HFFc6 (cell line): ENCODE measurements at places on chromosomes 2 and 18.
A peak's percentile ranks its signal among the peaks of the same experiment; 100 is the strongest.

- peak; percentile 57 for DNase-seq
These were observed 837 bp upstream of the ACSL3 start for GRCh38 chr2:222859786-222860612.

DNA sequence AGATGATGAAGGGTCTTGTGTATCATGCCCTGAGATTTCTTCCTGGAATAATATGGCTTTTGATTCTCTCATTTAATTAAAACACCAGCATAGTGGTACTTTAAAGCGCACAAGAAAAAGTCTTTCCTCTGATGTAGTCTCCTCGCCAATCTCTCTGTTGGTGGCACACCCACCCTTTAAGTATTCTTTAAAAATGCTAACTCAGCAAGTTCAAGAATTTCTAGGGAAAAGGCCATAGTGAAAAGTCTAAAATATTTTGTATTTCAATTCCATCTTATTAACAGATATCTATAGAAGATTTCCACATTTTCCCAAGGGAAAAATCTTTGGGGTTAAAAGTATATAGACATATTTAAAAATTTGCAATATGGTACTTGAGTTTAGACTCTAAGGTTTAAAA is 34.7 kb downstream of the ACMSD start:
- no peak for DNase-seq

- peak; percentile 33 for DNase-seq
These were observed 177.9 kb upstream of the NABP1 start for GRCh38 chr2:191499874-191500565.

- DNase-seq: no peak
These were observed 15.8 kb upstream of the ANKRD12 start for GRCh38 chr18:9120796-9121195.

DNA sequence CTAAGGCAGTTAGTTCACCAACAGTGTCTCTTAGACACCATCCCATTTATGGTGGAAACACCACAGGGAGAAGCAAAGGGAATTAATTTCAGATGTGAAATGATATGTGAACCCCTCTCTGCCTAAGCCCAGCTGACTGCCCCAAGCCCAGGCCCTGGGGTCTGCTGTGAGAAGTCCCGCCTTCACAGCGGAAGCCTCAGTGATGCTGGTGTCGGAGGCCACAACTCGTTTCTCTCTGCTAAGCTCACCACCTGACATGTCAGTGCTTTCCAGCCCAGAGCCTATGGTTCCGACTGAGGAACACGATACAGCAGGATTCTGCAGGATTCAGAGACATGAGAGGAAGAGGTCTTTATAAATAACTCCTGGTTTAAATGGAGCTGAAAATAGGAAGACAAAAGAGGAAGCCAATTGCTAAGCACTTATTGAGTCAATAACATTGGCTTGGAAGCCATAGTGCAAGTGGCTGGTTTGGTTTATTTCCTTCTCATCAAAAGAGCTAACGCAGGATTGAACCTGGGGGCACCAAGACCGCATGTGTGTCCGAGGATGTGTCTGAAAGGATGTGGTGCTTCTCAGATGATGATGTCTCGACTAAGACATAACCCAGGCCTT is 21.9 kb upstream of the LOXHD1 start:
- DNase-seq: no peak

DNA sequence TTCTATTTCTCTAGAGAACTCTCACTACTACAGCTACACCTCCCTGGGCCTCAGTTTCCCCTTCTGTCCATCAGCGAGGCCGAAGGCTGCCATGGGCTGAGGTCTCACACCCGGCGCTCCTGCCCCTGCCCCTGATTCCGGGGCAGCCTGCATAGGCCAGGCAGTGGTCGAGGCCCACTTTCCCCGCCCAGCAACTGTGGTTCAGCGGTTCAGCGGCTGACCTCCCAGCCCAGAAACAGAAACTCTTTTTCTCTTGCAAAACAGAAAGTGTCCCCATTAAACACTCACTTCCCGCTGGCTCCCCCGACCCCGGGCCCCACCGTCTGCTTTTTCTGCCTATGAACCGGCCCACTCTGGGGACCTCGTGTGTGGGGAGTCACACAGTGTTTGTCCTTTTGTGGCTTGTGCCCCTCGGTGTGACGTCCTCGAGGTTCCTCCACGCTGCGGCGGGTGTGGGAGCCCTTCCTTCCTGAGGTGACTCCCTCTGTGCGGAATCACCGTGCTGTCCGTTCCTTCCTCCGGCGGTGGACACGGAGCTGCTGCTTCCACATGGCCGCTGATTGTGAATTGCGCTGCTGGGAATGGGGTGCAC is 16.0 kb downstream of the PDCD1 start:
- no peak for DNase-seq

GRCh38 chr2:223944703-223945531 is at the start of gene WDFY1:
WDFY1 (minus strand) TSS chr2:223945335; CDS start chr2:223945284, 51 bp downstream.
- peak; percentile 83 for DNase-seq

DNA sequence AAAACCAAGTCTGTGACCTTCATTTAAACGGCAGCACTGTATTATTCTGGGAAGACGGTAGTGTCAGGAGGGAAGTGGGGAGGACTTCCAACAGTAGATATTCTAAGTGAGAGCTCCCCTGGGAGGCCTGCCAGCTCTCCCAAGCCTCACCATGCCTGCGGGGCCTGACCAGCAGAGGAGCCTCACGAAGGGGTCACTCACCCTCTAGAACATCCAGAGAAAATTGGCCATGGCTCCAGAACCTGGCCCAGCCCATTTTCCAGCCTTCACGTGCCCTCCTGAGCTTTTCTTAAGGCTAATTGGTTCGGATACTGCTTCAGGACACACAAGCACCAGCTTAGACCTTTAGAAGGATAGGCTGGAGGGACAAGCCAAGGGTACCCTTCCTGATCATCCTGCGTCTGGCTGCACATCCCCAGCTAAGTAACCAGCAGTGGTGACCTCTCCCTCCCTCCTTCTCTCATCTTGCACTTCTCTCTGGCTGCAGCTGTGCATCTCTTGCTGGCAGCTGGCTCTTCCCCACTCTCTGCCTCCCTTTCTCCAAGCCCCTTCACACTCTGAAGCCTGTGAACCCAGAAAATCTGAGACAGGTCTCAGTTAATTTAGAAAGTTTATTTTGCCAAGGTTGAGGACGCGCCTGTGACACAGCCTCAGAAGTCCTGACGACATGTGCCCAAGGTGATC is 120.1 kb upstream of the PKDCC start:
- DNase-seq: no peak

- DNase-seq: no peak
These were observed 555.0 kb upstream of the CHAC2 start for GRCh38 chr2:53212576-53212975.

- no peak for DNase-seq
These were observed 5.4 kb upstream of the MALL start for GRCh38 chr2:110121052-110121334.

DNA sequence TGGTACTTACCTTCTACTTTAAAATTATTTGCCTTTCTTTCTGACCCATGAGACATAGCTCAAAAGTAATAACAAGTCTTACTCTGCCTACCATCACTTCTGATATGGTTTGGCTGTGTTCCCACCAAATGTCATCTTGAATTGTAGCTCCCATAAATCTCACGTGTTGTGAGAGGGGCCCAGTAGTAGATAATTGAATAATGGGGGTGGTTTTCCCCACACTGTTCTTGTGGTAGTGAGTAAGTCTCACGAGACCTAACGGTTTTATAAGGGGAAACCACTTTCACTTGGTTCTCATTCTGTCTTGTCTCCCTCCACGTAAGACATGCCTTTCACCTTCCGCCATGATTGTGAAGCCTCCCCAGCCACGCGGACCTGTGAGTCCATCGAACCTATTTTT is 47.5 kb downstream of the GALNT3 start:
- no peak for DNase-seq

- peak; percentile 25 for DNase-seq
These were observed 59.5 kb downstream of the MFSD6 start for GRCh38 chr2:190467575-190468083.

GRCh38 chr2:25072606-25073005 is 30.7 kb downstream of the EFR3B start:
- no peak for DNase-seq

DNA sequence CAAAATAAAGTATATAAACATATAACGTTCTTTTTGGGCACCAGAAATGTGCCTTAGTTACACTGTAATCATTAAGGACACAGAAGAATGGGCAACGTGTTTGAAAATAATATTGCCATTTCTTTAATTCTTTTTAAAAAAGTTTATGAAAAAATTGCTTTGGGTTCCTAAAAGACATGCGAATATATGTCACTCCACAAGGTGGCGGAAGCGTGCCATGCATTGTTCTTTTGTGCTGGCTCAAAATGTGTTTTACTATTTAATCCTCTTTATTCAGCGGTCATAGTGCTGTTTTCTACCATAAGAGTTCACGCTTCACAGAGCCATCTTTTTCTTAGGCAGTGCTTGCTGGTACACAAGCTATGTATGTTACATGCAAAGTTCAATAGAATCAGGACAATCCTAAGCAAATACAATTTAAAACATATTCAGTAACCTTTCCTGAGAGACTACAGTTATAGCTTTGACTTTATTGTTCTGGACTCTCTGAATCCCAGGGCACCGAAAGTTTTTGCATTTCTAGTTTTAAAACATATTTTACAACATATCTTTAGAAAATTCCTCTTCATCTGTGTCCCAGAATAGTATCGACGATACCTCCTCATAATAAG is 147.8 kb upstream of the ERBB4 start:
- peak; percentile 60 for DNase-seq

GRCh38 chr2:167827352-167828097 is 419.9 kb downstream of the STK39 start:
- DNase-seq: no peak

GRCh38 chr2:10432311-10433181 is 15.6 kb downstream of the ODC1 start:
- no peak for DNase-seq

- no peak for DNase-seq
These were observed 52.5 kb downstream of the USP40 start for GRCh38 chr2:233513953-233514655.

- DNase-seq: peak; percentile 68
These were observed 60.5 kb downstream of the G6PC2 start for GRCh38 chr2:168961450-168962229.

DNA sequence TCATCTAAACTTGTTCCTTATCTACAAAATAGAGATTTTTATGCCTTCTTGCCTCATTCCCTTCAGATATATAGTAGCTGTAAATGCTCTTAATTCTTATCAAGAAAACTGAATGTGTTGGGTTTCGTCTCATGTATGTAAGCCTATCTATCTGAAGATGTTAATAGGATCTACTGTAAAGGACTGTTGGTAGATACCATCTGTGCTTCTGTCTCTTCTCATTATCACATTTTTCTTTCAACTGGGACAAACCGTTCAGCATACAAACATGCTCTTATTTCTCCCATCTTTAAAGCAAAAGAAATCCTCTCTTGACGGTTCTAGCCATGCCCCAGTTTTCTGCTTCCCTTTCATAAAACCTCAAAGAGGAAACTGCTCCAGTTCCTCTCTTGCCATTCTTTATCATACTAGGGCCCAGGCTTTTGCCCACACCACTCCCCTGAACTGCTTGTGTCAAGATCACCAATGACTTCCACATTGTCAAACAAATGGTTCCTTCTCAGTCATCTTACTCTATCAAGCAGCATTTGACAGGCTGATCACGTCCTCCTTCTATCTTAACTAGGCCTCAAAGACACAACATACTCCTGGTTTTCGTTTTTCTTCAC is 88.7 kb downstream of the ARHGEF33 start:
- DNase-seq: no peak

DNA sequence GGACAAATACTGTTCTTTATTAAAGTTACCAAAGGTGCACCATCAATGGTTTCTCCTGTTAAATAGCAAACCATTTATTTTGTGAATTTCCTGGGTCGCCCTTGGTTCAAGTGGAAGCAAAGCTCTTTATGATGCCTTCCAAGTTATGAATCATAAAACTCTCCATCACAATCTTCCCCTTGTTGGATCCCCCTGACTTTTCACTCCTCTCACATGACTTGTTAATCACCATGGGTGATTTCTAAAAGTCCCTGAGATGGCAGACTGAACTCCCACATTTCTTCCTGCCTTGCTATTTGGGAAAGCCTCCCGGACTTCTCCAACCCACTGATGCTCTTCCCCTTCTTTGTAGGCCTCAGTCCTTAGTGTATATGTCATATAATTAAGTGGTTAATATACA is 176.0 kb downstream of the THADA start:
- DNase-seq: no peak

DNA sequence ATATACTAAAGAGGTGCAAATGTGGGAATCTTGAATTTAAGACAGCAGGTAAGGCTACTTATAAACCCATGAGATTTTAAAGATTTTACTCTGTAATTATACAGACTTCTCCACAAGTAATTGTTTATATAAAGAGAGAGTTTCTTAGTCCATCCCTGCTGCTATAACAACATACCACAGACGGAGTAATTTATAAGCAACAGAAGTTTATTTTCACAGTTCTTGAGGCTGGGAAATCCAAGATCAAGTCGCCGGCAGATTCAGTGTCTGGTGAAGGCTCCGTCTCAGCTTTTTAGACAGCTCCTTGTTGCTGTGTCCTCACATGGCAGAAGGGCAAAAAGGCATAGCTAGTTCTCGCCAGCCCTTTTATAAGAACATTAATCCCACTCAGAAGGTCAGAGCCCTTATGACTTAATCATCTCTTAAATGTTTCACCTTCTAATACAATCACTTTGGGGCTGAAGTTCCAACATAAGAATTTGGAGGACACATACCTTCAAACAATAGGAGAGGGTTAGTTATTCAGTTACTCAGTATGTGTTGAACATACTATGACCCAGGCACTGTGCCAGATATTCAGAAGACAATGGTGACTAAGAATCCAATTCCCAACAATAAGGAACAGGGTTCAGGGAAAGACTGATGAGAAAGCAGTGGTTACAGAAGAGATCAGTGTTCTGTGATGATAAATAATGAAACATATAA is 466.0 kb downstream of the RIT2 start:
- DNase-seq: no peak

- no peak for DNase-seq
These were observed 150.6 kb downstream of the TMX3 start for GRCh38 chr18:68564351-68564750.

GRCh38 chr18:7830468-7830867 is 263.4 kb downstream of the PTPRM start:
- no peak for DNase-seq

DNA sequence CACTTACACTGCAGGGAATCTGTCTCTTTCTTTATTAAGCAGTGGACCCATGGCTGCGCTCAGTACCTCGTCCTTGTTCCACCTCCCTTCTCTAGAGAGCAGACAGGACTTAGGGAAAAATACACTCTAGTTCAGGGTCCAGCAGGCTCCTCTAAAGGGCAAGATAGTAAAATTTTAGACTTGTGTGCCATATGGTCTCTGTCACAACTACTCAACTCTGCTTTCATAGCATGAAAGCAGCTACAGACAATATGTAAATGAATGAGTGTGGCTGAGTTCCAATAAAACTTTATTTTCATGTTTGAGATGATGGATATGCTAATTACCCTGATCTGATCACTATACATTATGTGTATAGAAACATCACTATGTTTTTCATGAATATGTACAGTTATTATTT is 163.1 kb downstream of the BABAM2 start:
- DNase-seq: no peak
